Glutamatergic neuron (in vitro differentiated cells): ENCODE measurements at places on chromosomes 11 and 22. TPM values are rescaled to one million over a fixed set of nuclear protein-coding genes. Genes with fewer than 3 reads are reported as not detected.

DNA sequence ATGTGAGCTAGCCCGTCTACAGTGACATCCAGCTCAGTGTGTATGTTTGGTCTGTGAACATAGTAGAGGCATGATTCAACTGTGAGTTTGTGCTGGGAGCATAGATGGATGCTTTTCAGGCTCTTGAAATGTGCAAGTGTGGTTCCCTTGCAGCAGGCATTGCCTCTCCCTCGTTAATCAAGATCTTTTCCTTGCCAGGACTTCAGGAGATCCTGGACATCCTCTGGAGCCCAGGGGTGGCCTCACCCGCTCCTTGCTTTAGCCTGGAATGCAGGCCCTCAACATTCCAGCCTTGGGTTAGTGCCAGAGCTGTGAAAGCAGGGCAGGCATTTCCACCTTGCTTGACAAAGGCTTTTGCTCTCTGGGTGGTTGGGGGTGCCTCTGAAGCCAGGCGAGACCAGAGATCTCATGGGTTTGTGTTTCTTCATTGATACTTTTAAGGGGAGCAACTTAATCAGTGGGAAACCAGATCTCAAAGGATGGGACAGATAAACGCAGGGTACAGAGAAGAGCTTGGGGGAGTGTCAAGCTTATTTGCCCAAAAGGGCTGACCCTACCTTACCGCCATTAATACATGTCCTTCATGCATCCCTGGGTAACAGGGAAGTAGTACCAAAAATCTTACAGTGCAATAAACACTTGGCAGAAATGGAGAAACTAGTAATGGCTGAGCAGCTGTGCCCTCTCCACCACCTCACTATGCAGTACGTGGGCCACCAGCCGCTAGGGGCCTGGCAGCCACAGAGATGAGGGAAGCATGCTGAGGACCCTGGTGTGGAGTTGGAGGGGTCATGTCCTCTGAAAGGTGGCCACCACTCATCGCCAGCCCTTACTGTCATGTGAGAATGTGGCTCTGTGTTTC lies 72.1 kb downstream of the PTPRJ start:
- DNase-seq, result no peak

DNA sequence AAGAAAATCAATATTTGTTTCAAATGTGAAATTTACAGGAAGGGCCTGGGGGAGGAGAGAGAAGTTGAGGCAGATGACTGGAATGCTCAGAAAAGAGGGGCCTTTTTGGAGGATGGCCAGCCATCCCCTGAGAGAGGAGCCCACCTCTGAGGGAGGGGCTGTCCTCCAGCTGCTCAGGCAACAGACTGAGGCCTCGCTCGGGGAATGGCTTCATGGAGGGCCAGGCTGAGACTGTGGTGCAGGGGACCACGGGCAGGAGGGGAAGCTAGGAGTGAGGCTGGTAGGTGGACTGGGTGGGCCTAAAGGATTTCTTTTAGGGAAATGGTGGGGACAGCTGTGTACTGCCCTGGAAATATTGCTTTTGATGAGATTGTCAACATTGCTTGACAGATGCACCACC lies 73.5 kb upstream of the CADM1 start:
- peak; percentile 56 for DNase-seq

DNA sequence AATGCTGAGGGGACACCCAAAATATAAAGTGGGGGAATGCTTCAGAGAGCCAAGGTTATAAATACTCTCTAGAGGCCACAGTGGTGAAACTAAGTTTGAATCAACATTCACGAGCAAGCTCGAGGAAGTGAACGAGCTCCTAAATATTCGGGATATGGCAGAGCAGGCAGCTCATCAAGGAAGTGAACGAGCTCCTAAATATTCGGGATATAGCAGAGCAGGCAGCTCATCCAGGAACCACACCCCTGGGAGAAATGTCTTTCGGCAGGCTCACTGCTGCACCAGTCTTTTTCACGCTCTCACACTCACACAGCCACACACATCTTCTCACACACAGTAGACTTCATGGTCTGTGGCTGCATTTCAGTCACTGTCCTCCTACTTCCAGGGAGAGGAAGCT lies 787.5 kb downstream of the OPCML start:
- DNase-seq, result no peak

GRCh38 chr11:126308271-126308671 lies 4.4 kb downstream of the DCPS start:
- DNase-seq, result no peak

DNA sequence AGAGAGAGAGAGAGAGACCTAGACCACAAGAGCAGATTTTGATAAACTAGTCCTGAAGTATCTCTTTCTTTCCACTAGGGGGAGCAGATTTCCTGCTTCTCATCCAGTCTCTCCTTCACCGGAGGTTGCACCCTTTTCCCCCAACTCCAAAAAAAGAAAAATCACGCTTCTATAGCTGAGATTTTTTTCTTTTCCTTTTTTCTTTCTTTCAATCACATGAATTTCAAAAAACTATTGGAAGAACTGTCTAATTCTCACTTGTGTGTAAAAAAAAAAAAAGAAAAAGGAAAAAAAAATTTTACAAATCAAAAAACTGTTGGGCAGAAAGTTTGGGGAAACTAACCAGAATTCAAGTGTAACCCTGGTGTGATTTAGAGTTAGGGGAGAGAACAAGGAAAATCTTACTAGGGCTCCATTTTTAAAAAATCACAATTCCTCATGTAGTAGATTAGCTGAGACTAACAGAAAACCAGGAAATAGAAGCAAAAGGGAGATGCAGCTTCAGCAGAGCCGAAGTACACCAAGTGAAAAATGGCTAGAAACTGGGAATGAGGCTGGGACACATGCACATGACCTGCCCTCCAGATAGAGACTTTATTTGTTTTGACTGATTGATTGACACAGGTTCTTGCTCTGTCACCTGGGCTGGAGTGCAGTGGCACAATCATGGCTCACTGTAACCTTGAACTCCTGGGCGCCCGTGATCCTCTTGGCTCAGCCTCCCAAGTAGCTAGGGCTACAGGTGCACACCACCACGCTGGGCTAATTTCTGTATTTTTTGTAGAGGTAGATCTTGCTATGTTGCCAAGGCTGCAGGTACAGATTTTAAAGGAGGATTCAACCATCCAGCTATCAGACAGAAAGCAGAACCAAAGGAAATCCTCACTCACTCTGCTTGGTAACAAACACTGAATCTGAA lies 27.1 kb downstream of the SDHD start:
- no peak for DNase-seq

The APOA5 gene
- not detected for total RNA-seq

The PTPRCAP gene
- 2.1 TPM for total RNA-seq
